ENCODE measurements at places on chromosomes 3 and 15.

DNA sequence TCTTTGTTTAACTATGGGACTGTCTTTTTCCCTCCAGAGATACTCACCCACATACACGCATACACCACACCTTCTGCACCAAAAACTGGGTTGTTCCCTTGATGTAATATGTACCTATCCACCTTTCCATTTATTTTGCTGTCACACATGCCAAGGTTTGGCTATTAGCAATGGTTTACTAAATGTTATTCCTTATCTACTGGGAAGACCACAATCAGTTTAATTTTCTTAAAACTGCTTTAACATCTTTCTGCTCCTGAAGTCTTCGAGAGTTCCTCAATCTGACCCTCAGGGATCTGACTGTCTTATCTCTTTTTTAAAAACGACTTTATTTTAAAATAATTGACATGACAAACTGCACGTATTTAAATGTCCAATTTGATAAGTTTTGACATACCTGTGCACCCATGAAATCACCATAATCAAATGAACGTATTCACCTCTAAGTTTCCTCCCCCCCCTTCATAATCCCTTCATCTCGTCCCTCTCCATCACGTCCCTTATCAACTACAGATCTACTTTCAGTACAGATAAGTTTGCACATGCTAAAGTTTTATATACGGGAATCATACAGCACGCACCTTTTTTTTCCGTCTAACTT lies 805 bp upstream of the TRPM7 start:
- no peak for DNase-seq

DNA sequence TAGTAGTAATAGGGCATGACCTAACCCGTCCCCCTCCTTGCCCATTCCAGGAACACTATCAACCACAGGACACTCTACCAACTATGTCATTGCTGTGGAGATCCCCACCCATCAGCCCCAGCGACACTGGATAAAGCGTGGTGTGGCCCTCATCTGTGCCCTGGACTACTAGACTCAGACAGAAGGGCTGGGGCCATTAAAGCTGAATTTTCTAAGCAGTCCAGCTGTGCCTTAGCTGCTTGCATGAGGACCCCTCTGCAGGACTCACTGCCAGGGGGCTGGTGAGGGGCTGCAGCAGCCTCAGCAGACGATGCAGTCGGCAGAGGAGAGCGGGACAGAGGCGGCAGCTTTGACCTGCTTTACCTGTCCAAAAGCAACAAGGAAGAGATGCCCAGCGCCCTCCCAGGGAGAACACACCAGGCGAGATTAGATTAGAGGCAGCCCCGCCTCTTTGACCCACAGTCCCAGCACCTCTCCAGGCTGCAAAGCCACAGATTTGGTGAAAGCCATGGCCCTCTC lies 44.6 kb downstream of the SEMA3G start:
- no peak for DNase-seq

- no peak for DNase-seq
Observed at GRCh38 chr3:147008886-147009285, 397.5 kb downstream of the ZIC4 start.

GRCh38 chr3:177646749-177647148 lies 449.5 kb upstream of the TBL1XR1 start:
- no peak for DNase-seq

GRCh38 chr3:10224794-10225665 lies 23.2 kb upstream of the TATDN2 start:
- no peak for DNase-seq

GRCh38 chr3:76869726-76870384 lies 170.0 kb upstream of the ROBO2 start:
- DNase-seq, result no peak

- DNase-seq, result no peak
Observed at GRCh38 chr3:188888321-188889053, 283.3 kb upstream of the TPRG1 start.

- DNase-seq, result no peak
Observed at GRCh38 chr15:78684657-78685056, 43.6 kb upstream of the CHRNB4 start.

DNA sequence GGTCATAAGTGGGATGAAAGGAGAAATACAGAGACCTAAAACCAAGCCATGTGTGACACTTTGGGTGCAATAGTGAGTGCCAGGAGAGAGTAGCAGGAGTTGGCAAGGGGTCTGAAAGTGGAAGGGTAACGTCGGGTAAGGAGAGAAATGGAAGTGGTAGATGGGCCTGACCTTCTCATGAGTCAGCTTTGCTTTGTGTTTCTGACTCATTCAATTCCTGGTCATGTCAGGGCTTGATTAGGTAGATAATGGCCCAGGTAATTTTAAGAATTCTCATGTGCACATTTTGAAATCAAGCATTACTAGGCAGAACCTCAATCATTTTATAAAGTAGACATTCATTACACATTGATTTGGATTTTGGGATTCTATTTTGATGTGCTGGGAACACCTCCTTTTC lies 262.5 kb downstream of the SOX2 start:
- no peak for DNase-seq

DNA sequence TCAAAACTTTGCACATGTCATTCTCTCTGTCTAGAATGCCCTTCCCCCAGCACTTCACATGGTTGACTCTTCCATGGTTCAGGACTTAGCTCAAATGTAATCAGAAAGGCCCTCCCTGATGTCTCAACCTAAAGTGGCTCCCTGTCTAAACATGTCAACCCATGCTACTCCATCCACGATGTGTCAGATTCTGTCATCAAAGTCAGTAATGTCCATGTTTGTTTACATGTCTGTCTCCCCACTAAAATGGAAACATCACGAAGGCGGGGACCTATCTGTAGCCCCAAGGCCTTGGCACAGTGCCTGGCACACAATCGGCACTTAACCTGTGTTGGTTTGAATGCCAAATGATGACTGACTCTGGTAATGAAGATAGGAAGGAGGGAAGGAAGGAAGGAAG lies 20.8 kb upstream of the SNTN start:
- no peak for DNase-seq

DNA sequence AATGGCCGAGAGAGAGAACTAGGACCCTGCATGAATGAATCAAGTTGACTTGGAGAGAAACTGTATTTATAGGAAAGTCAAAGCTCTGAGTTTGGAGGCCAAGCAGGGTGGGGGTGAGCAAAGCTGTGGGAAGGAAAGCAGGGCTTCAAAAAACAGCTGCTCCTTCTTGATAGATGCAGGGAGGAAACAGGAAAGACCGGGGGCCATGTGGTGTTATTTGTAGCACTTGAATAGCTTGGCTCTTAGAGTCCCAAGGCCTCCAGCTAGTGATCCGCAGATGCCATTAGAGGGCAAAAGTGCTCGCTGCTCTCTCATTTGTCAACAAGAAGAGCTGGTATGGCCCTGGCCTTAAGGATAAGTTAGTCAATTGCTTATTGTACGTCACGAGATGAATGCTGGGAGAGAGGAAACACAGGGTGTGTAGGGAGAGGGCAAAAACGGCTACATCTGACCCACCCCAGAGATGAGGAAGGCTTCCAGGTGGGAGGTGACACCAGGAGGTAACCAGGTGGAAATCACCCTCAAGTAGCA lies at the start of gene ALG1L2:
Gene ALG1L2, plus strand, starts transcription at position 481 of the 531 bp plus-strand sequence. CDS start 186 bp downstream, outside the sequence.
- DNase-seq, result no peak

DNA sequence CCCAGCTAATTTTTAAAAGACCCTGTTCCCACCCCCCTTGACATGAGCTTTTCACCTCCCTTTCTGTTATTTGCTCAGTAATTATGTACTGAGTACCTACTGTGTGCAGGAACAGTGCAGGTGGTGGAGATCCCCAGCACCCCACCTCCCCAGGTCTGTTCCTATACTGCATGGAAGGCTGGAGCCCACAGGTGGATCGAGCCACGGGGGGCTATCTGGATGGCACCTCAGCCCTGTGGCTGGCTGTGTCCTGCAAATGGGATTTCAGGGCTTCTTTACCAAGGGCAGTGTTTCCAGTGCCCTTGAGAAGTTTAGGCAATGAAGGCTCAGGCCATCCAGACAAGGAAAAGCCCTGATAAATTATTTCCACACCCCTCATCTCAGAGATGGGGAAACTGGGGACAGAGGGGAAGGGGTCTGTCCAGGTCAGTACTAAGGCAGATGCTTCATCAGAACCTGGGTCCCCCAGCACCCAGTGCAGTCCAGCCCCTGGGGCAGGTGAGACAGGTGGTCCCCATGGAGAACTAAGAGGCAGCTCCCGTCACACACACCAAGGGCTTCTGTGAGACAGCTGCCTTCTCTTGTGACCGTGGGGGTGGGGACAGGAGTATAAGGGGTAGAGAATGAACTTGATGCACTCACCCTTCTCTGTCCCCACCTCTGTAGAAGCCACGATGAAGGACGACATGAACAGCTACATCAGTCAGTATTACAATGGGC lies 109.6 kb downstream of the ETFA start:
- DNase-seq, result no peak

GRCh38 chr15:60278879-60279278 lies 118.9 kb downstream of the ANXA2 start:
- no peak for DNase-seq

GRCh38 chr15:71883447-71883846 lies 73.1 kb downstream of the NR2E3 start:
- DNase-seq, result no peak

DNA sequence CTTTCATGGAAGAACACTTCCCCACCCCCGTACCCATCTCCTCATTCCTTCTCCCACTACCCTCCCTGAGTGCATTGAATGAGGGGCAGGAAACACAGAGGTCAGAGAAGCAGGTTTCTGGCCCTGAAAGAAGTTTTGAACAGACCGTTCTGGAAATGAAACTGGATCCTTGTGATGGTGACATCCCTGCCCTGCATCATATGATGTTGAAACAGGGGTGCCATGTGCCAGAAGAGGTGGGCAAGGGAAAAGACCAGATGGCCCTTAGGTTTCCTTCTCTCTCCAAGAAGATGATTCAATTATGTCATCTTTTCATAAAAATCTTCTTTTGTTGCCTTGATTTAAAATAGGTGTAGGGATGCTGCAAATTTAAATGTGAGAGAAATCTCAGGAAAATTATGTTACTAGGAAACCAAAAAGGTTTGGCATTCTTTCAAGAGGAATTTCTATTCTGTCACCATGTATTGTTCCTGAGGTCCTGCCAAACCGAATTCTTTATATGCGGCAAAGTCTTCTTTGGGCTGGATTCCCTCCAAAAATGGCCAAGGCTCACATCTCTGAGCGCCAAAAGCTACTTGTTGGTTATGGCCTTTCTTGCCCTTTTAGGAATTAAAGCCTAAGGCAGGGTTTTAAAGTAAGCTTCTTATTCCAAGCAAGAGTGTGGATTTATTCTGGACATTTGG lies 19.9 kb upstream of the TNFAIP8L3 start:
- no peak for DNase-seq

DNA sequence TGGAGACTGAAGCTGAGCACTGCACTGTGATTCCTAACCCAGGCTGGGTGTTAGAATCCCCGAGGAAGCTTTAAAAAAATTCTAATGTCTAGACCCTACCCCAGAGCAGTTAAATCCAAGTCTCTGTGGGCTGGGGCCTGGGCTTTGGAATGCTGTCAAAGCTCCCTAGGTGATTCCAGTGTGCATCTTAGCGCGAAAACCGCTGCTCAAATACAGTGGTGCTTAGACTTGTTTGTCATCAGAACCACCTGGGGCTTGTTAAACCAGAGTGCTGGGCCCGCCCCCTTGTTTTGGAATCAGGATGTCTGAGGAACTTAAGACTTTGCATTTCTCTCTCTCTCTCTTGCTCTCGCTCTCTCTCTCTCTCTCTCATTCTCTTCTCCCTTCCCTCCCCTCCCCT lies 20.7 kb downstream of the RHCG start:
- DNase-seq, result no peak

- DNase-seq, result no peak
Observed at GRCh38 chr3:60114191-60114590, 1064.4 kb upstream of the CFAP20DC start.

DNA sequence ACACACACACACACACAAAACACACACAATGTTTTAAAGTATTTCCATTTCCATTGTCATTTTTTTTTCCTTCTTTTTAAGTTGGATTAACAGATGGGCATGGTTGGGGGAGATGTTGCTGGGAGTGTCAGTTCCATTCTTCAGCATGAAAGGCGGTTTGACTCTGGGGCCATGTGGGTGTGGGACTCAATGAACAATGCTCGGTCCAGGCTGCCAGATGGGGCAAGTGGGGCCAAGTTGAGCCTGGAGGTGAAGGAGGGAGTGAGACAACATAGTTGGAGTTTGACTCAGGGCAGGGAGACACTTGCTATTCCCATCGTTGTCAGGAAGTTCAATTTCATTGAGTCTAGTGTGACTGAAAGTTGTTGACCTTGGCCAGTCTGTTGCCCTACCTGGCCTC lies 125.3 kb downstream of the TLE3 start:
- no peak for DNase-seq

- no peak for DNase-seq
Observed at GRCh38 chr3:66000506-66000905, 38.2 kb downstream of the MAGI1 start.

- no peak for DNase-seq
Observed at GRCh38 chr3:7574435-7574834, 713.5 kb downstream of the GRM7 start.

- no peak for DNase-seq
Observed at GRCh38 chr15:34436956-34437442, 609 bp downstream of the GOLGA8A start.

- DNase-seq, result no peak
Observed at GRCh38 chr3:45055411-45056143, 29.5 kb downstream of the CLEC3B start.

DNA sequence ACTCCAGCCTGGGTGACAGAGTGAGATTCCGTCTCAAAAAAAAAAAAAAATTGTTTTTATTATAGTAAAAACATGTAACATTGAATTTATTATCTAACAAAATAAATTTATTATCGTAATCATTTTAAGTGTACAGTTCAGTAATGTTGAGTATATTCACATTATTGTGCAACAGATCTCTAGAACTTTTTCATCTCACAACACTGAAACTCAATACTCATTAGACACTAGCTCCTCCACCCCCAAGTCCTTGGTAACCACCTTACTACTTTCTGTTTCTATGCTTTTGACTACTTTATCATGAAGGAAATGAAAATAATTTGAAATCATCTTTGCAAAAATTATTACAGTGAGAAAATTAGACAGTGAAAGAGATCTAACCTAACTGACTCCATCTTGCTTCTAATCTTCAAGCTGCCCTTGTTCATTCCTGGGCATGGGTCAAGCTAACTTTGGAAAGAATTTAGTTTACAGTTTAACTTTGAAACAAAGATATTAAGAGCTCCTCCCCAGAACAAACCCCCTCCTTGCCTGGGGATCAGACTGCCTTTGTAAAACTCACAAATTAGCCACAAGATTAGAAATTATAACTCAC lies 15.0 kb upstream of the FYCO1 start:
- no peak for DNase-seq

DNA sequence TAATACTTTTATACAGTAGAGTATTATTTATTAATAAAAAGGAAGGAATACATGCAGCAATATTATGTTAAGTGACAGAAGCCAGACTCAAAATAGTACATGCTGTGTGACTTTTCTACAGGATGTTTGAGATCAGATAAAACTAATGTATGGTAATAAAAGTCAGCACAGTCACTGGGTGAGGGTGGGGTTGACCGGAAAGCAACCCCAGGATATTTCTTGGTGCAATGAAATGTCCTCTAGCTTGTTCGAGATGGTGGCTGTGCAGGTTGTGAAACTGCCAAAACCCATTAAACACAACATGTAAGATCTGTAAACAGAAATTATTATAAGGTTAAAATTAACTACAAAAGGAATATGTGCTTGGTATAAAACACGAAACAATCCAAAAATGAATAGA lies 20.8 kb upstream of the ALDH1L1 start:
- no peak for DNase-seq
